Pulmonary artery endothelial cell (primary cell): ENCODE measurements at places on chromosomes 5 and 9. TPM values are rescaled to one million over a fixed set of nuclear protein-coding genes. Genes with fewer than 3 reads are reported as not detected.

- DNase-seq, result no peak
Observed at GRCh38 chr5:136040746-136041415, 12.1 kb downstream of the TGFBI start.

DNA sequence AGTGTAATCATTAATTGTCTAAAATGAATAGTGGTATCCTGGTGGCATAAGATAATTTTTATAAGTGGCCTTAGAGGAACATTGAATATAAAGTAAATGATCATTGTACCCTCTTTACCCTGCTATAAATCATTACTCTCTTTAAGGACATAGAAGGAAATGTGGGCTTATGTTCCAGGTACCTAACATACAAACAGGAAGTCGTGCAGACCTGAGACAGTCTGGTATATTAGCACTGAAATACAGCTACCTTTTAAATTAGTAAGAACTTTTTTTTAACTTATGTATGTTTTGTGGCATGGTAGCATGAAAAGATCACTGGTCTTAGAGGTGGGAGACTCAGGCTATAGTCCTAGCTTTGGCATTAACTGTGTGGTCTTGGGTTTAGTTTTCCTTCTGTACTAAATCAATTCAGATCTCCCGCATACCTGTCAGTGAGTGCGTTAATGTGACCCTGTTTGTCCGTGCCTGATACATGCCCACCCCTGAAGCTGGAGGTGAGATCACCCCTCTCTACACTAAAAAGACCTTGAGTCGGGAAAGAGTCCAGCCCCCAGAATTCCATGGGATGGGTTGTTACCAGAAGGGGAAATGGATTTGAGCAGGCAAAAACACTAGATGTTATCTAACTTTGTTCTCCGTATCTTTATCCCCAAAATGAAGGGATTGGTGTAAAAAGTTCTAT is 59.4 kb upstream of the ERBIN start:
- no peak for DNase-seq

- DNase-seq, result no peak
Observed at GRCh38 chr9:90807006-90807405, 5.4 kb downstream of the SYK start.

The WDR38 gene
- 0.07 TPM in 1 of 2 replicates, not detected in the other for total RNA-seq

The SPOCK1 gene
- 70.3 and 324 TPM in 2 replicates for total RNA-seq

The MARCOL gene
- not detected in 2 replicates for total RNA-seq

The MLLT3 gene
- 9.4 and 19.3 TPM in 2 replicates for total RNA-seq
